NCI-H1417 treated with DMSO at 0.1 percent for 48 hours (cell line): ENCODE measurements at places on chromosomes 1 and 21.

DNA sequence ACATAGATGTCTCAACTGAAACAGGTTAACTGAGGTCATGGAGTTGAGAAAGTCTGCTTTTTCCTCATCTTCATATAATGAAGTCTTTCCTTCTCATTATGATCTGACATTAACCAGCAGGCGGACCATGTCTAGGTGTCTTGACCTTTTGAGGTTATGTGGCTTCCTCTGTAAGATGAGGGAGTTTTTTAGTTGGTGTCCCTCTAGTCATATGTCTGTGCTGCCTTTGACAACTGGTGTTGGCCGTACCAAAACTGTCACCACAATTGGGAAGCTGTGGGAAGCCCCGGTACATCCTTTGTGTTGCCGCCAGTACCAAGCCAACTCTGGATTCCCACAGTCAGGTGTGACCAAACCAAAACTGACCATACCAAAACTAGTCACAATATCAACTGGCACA, 105.1 kb downstream of the PBX1 start:
- no peak for DNase-seq

- no peak for DNase-seq
Measured at GRCh38 chr1:213186168-213186567, 135.1 kb downstream of the RPS6KC1 start.

- DNase-seq = no peak
Measured at GRCh38 chr1:76866566-76866965, 714 bp upstream of the ST6GALNAC5 start.

DNA sequence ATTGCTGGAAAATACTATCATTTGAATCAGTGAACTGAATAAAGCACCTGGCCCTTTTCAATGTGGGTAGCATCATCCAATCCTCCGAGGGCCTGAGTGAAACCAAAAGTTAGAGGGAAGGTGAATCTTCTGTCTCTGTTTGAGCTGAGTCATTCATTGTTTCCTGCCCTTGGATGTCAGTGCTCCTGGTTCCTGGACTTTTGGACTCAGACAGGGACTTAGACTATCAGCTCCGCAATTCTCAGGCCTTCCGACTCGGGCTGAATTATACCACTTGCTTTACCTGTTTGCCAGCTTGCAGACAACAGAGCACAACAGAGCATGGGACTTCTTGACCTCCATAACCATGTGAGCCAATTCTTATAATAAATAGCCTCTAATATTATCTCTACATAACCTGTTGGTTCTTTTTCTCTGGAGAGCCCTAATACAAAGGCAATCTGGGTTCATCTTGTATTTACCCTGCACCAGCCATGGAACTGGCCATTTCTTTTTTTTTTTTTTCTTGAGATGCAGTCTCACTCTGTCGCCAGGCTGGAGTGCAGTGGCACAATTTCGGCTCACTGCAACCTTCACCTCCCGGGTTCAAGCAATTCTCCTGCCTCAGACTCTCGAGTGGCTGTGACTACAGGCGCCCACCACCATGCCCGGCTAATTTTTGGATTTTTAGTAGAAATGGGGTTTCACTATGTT, 19.2 kb upstream of the VASH2 start:
- DNase-seq = no peak
